Central memory CD8-positive, alpha-beta T cell (primary cell): ENCODE measurements at places on chromosomes 1 and 21.

DNA sequence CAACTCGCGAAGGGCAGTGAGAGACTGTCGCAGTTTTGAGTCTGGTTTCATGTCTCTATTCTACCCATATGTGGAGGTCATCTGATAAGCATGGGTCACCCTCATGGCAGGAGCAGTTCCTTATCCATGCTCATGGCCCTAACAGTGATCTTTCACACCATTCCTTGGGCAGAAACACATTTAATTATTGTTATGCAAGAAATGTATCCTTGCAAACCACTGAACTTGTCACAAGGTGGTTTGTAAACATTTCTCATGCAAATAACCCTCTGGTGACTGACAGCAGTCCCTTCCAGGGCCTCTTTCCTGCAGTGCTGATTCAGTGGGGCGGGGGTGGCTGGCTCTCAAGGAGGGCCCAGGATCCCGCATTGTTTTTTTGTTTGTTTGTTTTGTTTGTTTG is 421.4 kb upstream of the RUNX1 start:
- DNase-seq, result no peak

DNA sequence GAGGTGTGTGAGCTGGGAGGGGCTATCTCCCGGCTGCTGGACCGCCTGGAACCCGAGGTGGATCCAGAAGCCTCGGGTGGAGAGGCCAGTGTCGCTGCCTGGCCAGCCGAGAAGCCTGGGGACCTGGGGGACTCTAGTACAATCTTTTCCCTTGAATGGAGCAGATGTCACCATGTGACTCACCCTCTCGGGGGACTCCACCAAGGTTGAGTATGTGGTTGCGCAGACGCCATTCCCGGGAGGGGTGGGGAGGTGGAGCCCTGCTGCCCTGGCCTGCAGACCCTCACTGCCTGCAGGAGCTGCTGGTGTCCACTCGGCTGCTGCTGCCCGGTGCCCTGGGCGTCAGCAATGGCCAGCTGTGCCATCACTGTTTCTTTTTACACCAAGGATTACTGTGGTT is 40.3 kb downstream of the TP73 start:
- DNase-seq, result no peak

GRCh38 chr1:209443975-209444651 is 139.4 kb upstream of the CAMK1G start:
- no peak for DNase-seq

DNA sequence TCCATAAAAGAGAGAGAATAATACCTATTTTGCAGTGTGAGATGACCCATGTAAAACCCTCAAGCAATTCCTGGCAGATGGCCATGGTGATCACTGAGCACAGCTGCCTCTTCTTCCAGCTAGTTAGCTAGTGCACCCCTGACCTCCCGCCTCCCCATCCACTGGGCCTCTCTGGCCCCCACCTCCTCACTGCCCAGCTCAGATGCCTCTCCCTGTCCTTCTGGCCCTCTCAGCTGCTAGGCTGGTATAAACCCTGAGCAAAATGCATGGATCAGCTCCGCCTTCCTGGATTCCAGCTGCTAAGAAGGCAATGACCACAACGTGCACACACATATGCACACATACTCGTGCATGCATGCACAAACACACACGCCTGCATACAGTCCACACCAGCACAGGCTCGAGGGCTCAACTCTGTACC is 117.2 kb downstream of the DMRTB1 start:
- no peak for DNase-seq

DNA sequence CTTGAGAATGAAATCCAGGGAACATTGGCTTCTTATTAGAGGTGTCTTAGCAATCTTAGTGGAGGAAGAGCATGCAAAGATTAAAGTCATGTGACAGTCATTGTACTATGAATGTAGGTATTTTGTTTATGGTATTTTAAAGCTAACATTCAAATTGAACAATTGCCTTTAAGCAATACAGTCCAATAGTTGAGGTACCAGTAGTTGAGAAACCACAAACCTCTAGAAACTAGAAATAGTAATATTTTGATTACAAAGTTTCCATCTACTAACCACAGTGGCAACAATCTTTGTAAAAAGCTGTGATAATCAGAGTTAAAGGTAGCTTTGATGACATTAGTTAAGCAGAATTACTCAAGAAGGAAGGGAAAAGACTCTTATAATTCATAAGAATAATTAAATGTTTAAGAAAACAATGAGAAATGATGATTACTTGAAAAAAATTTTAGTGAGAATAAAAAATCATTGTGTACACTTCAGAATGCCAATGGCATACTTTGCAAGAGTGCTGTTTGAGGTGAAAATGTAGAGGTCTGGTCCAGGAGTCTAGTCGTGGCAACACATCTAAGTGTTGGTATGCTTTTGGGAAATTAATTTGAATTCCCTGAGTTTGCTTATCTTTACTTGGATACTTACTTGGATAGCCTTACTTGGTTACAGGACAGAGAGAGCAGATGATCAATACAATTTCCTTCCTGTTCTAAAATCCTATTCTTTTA is 104.9 kb upstream of the PTGFR start:
- DNase-seq, result no peak

DNA sequence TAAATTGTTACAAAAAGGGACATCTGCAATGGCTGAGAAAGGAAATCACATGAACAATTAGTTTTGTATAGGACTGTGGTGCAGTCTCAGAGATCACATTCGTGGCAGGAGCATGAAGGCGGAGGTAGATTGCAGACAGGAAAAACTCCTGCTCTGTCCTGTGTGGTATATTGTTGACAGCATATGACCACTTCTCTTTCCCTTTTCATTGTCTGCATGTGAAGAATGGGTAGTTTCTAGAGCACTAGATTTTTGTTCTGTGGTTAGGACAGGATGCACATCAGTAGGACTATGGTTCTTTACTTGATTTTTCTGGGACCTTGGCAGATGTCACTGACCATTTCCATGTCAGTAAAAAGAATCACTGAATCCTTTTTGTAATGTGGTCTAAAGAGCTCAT is 625.9 kb upstream of the PKN2 start:
- DNase-seq, result no peak
